ENCODE measurements at places on chromosomes 5 and 9.

- DNase-seq: no peak
Observed at GRCh38 chr5:139419226-139420192, 15.6 kb upstream of the SPATA24 start.

DNA sequence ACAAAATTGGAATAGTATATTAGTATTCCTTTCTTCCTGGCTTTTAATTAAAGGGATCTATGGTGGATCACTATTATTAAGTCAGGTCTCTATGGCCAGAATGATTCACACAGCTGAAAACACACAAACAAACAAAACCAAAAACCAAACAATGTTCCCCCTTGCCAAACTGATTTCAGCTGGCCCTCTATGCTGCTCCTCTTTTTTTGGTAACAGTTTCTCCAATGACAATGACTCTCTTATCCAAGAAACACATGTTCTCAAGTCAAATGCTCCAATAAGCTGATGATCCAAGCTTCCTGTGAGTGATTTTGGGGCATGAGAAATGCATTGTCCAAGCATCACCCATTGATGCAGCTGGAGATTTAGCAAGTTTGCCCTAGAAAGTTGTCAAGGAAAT is 193.4 kb upstream of the TUT7 start:
- no peak for DNase-seq

- DNase-seq: no peak
Observed at GRCh38 chr9:78746010-78746409, 449.1 kb downstream of the PSAT1 start.

- DNase-seq: no peak
Observed at GRCh38 chr5:150651924-150652671, 9.0 kb upstream of the MYOZ3 start.

DNA sequence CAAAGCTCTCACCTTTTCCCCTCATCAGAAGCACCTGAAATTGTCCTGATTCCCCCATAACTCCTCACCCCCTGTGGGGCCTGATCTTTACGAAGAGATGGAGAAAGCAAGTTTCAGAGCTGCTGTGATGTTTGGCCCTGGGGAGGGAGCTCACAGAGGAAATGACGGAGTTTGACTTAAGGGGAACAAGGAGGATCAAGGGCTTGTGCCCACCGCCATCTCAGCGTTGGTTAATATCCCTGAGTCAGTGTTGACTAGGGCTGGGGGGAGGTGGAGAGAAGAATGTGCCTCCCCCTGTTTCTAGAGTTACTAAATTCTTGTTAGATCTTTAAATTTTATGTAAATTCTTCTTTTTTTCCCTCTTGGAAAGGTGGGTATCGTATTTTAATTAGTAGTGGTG is 27.8 kb downstream of the FGF18 start:
- DNase-seq: no peak

- no peak for DNase-seq
Observed at GRCh38 chr9:31637861-31638260, 746.6 kb upstream of the ACO1 start.

DNA sequence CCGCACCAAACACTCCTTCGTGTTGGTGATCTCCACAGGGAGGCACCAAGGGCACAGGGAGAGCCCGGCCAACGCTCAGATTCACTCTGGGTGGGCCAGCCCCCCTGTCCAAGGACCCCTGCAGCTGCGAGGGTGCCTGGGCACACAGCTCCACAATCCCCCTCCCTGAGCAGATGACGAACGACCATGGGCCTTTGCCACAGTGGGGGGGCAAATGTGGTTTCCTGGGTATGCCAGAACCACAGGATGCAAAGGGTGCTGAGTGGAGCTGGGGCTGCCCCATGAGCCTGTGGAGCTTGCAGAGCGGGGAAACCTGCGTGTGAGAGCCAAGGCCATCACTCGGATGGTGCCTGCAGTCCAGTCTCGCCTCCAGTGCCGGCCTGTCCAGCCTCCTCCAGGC is 31.0 kb downstream of the LPCAT1 start:
- no peak for DNase-seq

All from GM13976 (cell line).